ENCODE measurements at places on chromosomes 7 and 10.

DNA sequence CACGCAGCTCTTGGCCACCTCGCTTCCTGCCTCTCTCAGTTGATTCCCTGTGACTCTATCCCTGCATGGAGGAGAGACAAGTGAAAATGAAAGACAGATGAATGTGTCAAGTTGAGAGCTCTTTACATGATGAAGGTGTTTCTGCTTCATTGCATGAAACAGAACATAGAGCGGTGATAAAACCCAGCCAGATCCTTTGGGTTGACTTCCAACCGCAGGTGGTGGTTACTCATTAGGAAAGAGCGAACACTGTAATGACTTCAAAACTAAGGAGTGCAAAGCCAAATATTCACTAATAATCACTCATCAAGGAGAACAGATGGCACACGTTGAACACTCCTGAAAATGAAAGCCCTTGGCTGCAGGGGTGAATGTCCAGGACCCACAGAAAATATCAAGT is 31.8 kb upstream of the WDR11 start:
- no peaks in the 10 kb centered on the region for H3K36me3 ChIP-seq
- no peaks in the 10 kb centered on the region for H3K4me1 ChIP-seq
- no peak for DNase-seq
- no peak overlapping the region for H3K27ac ChIP-seq

- H3K27me3 ChIP-seq: no peaks in the 10 kb centered on the region
- H3K27ac ChIP-seq: no peak overlapping the region
- peaks cover 11% of the 10 kb centered on the region for H3K36me3 ChIP-seq
- no peak overlapping the region for H3K4me3 ChIP-seq
These were observed 280.3 kb downstream of the USP6NL start for GRCh38 chr10:11331046-11331577.

GRCh38 chr10:78298835-78299234 is 265.2 kb downstream of the RPS24 start:
- H3K4me3 ChIP-seq: no peak overlapping the region
- no peaks in the 10 kb centered on the region for H3K27me3 ChIP-seq
- H3K36me3 ChIP-seq: no peaks in the 10 kb centered on the region
- peak overlapping the region; percentile 46 for H3K27ac ChIP-seq

GRCh38 chr10:7277867-7278266 is 133.0 kb downstream of the SFMBT2 start:
- peaks cover 1% of the 10 kb centered on the region for H3K36me3 ChIP-seq
- no peaks in the 10 kb centered on the region for H3K4me1 ChIP-seq
- H3K27ac ChIP-seq: no peak overlapping the region
- H3K4me3 ChIP-seq: no peak overlapping the region
- H3K27me3 ChIP-seq: no peaks in the 10 kb centered on the region

DNA sequence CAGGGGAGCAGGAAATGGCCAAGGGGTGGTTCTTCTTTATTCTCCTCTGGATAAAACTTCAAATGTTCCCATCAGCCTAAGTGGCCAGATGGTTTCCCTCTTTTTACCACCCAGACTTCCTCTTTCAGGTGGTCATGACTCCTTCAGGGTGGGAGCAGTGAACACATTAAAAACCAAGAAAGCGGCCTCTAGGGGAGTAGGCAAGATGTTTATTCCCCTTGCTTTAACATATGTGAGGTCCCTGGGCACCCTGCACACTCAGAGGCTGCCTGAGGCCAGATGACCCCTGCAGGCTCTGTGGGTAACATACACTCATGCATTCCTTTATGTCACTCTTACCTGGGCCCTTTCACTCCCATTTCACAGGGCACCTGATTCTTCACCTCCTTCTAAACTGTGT is 357.4 kb downstream of the ABCA13 start:
- no peaks in the 10 kb centered on the region for H3K36me3 ChIP-seq
- no peak for DNase-seq
- no peak overlapping the region for H3K4me3 ChIP-seq
